ENCODE measurements at places on chromosomes 5 and 9. TPM values are rescaled to one million over a fixed set of nuclear protein-coding genes. Genes with fewer than 3 reads are reported as not detected.

ECM2 gene
- total RNA-seq = not detected

CA9 gene
- not detected for total RNA-seq

AQP3 gene
- total RNA-seq = 50.3 TPM

STC2 gene
- total RNA-seq = not detected

TNFSF15 gene
- not detected for total RNA-seq

CERCAM gene
- 0.73 TPM for total RNA-seq

HSD17B3 gene
- 1.3 TPM for total RNA-seq

TMEM215 gene
- not detected for total RNA-seq

TMEM171 gene
- 0.60 TPM for total RNA-seq

FBXL7 gene
- not detected for total RNA-seq
